Right kidney (tissue), 9 donors: ENCODE measurements at places on chromosomes 1 and 21.

DNA sequence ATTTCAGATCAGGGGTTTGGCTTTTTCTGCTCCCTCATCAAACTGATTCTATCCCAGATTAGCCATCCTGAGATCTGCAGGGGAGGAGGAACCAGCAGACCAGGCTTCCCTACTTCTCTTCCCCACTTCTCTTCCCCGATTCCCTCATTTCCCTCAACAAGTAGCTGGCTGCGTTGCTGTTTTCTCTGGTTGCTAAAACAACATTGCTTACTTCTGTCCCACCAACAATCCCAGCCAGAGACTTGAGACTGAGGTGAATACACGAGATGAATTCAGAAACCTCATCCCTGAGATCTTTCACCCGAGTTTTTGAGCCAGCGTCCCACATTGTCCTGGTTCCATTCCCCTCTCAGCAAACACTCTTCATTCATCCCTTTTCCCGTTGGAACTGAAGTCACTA lies 22.4 kb downstream of the DYRK3 start:
- DNase-seq, result no peak

- DNase-seq, result no peak
These were observed 402.2 kb downstream of the PRDM2 start for GRCh38 chr1:14102180-14102579.

DNA sequence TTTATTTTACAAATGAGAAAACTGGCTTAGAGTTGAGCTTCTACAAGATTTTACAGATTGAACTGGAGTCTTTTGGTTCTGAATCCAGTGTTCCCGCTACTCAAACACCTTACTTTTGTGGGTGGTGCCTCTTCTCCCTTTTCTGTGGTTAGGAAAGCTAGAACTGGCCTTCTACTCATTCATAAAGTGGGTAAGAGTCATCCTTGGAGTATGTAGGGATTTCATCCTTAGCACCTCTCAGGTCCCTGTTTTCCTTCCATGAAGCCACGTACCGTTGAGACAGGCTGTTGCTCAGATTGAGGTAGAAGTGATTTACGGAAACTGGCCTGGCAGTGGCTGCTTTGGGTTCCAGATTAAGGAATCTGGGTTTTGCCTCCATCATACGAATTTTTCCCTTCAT lies 35.8 kb downstream of the WNT4 start:
- no peak for DNase-seq

DNA sequence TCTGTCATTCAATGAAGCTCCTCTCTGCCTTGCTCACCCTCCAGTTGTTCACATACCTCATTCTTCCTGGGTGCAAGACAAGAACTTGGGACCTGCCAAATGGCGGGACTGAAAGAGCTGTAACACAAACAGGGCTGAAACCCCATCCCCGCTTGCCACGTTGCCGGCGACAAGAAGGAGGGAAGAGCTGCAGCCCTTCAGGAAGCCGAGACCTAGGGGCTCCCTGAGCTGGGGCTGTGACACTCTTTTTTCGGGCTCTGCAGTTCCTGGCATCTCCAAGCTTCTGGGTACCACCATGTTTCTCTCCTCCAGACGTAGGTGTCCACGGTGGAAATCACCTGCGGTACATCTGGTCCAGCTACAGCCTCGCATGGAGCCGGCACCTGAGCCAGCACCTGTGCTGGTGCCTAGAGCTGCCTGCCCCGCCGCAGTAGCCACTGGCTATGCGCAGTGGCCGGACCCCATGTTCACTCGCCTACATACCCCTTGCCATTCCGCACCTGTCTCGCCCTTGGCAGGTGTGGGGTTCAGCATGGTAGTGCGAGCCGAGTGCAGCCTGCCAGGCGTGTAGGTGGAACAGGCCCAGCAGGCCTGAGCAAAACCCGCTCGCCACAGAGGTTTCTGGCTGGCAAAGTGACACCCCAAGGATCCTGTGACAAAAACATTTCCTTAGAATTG lies 367.0 kb upstream of the NEGR1 start:
- no peak for DNase-seq

DNA sequence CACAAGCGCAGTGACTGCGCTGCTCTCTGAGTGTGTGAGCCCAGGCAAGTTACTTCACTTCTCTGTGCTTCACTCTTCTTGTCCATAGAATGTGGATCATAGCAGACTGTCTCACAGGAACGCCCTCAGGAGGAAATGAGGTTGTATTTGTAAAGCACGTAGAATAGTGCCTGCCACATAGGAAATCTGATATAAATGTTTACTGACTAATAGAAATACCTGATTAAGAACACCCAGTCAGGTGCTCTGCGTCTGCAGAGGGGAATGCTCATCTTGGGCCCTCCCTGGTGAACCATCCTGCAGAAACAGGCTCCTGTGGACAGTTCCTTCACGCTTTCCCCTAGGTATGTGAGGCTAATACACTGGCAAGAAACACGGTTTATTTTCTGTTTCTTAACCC lies 100.3 kb downstream of the BEND5 start:
- no peak for DNase-seq

GRCh38 chr1:156797212-156797871 lies 19.3 kb downstream of the SH2D2A start:
- no peak for DNase-seq

GRCh38 chr1:116477429-116477828 lies 93.4 kb downstream of the CD58 start:
- DNase-seq, result no peak

DNA sequence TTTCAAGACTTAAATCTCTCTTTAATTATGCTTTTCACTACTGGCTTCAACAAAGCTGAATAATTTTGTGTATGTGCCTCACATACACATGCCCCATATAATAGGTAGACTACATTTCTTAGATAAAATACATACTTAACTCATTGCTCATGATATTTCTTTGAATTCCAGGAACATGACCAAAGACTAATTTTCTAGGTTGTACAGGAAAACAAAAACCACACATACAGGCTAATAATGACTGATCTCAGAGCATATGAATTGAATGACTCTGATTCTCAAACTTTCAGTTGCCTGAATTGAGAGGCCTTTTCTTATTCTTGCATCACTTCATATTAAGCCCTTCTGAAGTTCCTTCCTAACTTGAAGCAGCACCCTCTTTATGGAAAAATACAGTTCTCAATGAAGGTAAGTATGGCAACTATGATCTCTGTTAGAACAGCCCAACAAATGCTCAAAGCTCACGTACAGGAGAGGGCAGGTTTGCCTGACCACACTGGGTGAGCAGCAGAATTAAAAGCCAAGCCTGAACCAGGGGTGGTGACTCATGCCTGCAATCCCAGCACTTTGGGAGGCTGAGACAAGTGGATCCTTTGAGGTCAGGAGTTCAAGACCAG lies 22.6 kb upstream of the UAP1 start:
- DNase-seq, result no peak

DNA sequence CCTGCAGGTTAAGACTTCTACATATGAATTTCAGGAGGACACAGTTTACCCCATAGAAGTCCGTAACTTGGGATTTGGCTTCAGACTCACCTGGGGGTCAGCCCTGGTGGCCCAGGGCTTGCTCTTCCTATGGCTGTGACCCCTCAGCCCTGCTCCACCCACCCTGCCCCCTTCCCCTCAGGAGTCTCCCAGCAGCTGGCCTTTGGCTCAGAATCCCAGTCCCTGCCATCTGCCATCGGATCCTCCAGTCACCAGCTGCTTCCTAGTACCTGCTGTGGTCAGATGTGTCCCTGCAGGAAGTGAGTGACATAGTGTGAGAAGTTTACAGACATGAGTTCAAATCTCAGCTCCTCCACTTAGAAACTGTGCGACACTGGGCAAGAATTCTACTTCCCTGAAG lies 332.6 kb downstream of the NPHP4 start:
- no peak for DNase-seq

GRCh38 chr1:79448426-79448825 lies 441.9 kb upstream of the ADGRL4 start:
- no peak for DNase-seq

DNA sequence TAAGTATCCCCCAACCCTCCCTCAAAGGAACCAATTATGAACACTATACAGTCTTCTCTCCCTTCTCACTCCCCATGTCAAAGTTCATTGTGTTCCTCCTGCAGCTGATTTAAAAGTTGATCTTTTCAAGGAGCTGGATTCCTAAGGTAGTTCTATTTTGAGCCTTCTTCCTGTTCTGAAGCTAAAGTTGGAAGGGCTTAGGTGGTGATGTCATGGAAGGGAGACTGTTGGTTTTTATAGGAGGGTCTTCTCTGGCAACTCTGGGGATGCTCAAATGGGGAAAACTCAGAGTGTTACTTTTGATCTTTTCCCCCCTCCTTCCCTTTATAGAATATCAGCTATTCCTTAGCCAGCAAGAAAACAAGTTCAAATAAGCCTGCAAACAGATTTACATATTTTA lies 83.0 kb upstream of the AK4 start:
- DNase-seq, result no peak

DNA sequence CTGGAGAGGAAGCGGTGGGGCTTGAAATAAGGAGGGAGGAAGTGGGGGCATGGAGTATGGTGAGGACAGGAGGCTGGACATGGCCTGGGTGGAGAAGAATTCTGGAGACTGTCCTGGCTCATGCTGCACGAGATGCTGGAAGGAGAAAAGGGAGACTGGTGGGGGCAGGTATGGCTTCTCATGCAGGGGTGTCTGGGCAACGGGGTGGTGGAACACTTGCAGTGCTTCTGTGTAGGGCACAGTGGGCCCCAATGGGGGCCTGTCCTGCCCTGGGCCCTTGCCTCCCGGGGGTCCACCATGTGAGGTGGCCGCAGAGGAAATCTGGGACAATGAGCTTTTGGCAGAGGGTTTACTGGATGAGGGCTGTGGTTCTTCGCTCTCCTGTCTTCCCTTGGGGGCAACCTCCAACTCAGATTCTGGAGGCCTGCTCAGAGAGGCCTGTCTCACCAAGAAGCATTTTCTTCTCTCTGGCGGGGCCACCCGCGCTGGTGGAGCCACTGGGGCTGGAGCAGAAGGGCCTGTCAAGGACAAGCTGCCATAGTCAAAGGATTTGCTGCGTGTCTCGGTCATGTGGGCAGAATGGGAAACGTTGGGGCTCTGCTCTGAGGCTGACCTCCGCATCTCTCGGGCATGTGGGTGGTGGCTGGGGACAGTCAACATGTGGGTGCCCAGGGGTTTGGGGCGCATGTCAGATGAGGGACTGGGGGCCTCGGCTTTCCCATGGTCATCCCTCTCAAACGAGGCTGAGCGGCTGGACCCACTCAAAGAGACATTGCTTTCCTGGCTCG lies 96.9 kb upstream of the EDN2 start:
- DNase-seq, result no peak

GRCh38 chr21:33259428-33259827 lies 6.7 kb upstream of the IL10RB start:
- DNase-seq, result no peak

- DNase-seq, result no peak
These were observed 7.9 kb downstream of the UTP11 start for GRCh38 chr1:38020396-38020795.

- DNase-seq, result no peak
These were observed 1762.1 kb downstream of the BRINP3 start for GRCh38 chr1:188715566-188715965.

GRCh38 chr1:211333906-211334305 lies 7.3 kb downstream of the TRAF5 start:
- no peak for DNase-seq

GRCh38 chr1:247370786-247371732 lies 39.4 kb upstream of the ZNF496 start:
- no peak for DNase-seq

DNA sequence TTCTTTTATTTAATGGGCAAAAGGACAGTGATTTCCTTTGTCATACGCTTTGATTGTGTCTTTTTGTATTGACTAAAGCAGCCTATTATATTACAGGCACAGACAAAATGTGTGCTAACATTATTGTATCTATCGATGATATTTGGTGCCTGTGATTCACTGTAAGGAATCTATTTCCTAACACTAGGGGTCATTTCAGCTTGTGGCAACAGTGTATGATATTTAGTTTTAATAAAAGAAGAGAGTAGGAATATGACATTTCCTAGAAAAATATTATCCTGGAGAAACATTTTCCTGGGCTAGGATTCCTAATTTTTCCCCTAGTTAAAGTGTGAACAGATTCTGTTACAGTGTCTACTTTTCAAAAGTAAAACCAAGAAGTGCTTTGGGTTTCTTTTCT lies 42.8 kb downstream of the TYW3 start:
- DNase-seq, result no peak

- DNase-seq, result no peak
These were observed 4.9 kb upstream of the ZNF644 start for GRCh38 chr1:91026777-91027176.

DNA sequence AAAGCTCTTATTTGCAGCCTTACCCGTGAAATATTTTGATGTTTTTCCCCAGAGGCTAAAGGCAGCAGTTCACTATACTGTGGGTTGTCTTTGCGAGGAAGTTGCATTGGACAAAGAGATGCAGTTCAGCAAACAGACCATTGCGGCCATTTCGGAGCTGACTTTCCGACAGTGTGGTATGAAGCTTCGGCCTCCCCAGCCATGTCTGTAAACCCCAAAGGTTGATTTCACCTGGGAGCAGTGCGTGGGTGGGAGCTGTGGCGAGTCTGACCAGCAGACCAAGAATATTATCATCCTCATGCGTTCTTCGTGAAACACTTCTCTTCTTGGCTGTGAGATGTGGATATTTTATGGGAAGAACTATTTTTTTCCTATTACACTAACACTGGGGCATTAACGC lies 3.6 kb downstream of the CENPS start:
- DNase-seq, result no peak

- no peak for DNase-seq
These were observed 15.1 kb downstream of the PTPN22 start for GRCh38 chr1:113856401-113856790.

DNA sequence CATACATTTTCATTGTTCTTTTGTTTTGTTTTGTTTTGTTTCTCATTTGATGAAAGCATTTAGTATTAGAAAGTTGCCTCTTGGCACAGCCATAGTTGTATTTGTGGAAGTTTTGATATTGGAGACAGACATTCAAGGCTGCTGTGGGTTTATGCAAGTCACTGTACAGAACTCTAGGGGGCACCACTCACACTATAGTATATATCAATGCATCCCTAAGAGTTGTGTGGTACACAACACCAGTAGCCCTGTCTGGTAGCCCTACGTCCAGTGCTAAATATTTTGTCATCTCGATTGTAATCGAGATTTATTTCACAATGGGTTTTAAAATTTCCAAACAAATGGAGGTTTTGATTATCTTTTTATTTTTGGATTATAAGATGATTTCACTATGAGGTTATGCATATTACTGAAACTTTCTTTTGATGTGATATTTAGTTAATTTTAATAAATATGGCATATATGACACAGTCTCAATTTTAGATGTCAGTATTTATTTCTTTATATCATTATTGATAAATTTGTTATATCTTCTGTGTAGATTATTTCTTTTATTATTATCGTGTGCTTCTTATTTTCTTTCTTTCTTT lies 112.2 kb downstream of the NR5A2 start:
- no peak for DNase-seq
